ENCODE measurements at places on chromosomes 16 and 17.
A peak's percentile ranks its signal among the peaks of the same experiment; 100 is the strongest.

- DNase-seq = no peak
Observed at GRCh38 chr17:39800540-39800939, 62.8 kb downstream of the GRB7 start.

DNA sequence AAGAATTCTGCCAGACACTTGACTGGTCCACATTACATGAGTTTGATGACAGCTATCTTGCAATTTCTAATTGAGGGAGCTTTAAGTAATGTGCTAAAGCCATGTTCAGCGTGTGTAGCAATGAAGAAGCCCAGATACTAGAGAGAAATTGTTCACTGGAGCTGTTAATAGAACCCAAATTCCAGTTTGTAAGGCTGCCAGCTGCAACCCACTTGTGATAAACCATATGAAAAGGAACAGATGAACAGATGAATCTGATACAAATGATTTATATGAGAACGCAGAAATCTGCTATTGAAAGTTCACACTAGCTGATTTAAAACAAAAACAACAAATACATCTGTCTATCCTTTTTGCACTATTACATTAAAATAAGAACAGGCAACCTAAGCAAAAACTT, 6.2 kb downstream of the NACA2 start:
- DNase-seq = no peak

DNA sequence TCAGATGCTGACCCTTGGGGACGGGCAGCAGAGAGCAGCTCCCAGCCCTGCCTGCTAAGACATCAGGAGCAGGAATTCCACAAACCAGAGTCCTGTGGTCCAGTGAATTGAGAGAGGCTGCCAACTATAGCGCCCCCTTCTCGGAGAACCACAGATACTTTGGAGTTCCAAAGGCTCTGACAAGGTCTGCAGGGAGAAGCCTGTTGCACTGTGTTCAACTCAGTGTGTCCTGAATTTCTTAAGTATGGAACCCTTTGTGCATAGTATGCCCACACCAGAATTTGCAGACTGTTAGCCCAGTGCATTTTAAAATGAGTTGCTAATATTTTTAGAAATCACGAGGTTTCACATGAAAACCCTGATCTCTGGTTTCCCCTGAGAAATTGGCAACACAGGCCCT, 223.4 kb downstream of the KATNIP start:
- no peak for DNase-seq

- DNase-seq = no peak
Observed at GRCh38 chr17:27669850-27670249, 38.9 kb downstream of the LGALS9 start.

GRCh38 chr16:48143812-48144368, 11.9 kb downstream of the ABCC12 start:
- no peak for DNase-seq

- DNase-seq = no peak
Observed at GRCh38 chr17:2366747-2367494, 29.6 kb downstream of the SGSM2 start.

DNA sequence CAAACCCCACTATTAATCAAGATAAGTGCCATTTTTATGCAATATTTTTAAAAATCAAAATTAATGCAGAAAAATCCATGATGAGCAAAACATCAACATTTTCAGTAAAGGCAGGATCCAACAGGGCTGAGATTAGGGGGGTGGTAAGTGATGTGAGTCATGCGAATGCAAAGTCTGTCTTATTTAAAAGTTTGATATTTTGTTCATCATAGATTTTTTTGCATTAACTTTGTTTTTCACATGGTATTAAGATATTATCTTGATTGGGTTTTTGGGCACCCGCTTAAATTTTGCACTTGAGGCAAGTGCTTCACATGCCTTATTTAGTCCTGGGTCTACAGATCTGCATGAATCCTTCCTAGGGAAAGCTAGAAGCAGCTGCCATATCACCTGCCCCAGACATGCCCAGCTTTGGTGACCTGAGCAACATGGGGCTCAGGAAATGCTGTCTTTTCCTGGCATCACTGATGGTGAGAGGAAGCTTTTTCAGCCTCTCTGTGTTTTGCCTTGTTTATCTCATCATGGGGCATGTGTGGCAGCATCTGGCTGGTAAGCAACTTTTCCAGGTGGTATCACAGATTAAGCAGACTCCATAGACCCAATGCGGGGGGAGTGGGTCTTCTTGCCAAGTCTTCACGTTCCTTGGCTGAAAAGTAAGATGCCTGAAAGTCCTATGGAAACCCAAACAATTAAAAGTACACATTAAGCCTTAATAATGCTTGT, 57.6 kb upstream of the NFAT5 start:
- no peak for DNase-seq

DNA sequence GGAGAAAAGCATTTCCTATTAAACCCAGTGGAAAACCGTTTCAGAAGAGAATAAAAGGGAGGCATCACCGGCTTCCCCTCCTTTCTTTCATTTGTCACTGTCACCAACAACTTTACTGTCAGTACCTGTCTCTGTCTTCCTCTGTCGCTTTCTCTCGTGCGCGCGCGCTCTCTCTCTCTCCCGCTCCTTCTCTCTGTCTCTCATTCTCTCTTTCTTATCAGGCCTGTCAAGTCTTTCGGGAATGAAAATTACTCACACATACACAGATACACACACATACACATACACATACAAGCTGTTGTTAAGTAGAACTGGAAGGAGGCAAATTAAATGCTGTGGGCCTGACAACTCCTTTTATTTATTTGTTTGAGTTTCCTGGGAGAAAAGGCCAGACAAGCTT, 17.6 kb downstream of the MYOCD start:
- no peak for DNase-seq

DNA sequence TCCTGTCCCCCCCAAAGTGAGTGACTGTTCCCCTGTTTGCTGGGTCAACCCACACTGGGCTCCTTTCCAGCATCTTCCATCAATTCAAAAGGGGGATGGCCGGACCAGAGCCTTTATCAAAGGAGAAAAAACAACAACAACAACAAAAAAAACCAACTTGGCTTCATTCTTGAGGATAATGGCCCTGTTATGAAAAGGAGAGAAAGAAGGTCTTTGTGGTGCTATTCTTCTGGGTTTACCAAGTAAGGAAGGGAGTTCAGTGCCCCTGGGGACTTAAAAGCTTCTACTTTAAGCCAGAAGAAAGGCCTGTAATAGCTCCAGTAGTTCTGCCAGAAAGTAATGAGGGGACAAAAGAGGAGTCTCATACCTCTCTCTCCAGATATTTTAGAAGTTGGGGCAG, 71.5 kb downstream of the RGS9 start:
- peak; percentile 91 for DNase-seq

DNA sequence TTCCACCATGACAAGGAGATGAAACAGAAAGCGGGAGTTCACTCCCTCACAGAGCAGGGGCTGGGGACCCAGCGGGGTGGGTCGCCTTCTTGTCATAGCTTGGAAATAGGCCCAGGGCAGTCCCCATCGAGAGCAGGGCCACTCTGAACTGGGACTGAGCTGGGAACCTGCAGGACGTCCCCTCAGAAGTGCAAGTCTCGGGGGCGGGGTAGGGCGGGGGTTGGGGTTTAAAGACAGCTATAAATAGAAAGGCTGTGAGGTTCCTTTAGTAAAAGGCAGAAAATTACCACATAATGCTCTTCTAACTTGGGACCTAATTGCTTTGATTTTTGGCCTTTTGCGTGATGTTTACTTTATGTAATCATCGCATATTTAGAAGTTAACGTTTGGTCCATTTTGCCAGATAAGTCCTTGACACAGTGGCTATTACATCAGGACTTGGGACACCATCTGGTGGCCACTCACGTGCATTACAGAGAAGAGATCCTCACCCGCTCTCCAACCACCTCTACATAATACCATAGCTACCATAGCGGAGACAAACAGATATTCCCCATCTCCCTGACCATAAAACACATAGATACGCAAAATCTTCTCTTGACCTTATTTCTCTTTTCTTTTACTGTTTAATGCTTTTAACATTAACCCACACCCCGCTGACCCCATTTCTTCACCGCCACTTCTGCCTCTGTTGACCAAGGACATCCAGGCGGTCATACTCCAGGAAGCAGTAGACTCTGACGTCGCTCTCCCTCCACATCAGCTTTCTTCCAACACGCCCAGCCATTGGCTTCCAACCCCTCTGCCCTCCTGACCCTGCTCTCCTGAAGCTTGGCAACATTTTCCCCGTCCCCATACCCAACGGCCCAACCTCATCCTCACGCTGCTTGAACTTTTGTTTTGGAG, 27.5 kb upstream of the PIK3R6 start:
- DNase-seq = peak; percentile 96

- DNase-seq = no peak
Observed at GRCh38 chr16:82832821-82833220, 206.1 kb downstream of the CDH13 start.

DNA sequence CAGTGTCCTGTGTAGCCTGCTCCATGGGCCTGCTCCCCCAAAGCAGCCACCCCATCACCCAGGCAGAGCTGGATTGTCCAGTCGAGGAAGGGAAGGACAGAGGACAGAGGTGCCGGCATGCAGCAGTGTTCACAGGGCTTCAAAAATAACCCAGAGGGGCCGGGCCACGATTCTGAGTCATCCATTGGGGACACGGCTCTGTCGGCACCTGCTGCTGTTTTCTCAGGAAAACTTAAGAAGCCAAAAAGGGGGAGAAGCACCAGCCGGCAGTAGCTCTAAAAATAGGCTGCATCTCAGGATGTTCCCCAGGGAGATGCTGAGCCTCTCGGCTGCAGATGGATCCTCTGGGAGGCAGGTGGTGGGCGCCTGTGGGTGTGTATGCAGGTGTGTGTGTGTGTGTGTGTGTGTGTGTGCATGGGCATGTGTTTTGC, 1.6 kb downstream of the CA7 start:
- DNase-seq = no peak

GRCh38 chr17:82396601-82397435, 21.3 kb upstream of the HEXD start:
- no peak for DNase-seq

DNA sequence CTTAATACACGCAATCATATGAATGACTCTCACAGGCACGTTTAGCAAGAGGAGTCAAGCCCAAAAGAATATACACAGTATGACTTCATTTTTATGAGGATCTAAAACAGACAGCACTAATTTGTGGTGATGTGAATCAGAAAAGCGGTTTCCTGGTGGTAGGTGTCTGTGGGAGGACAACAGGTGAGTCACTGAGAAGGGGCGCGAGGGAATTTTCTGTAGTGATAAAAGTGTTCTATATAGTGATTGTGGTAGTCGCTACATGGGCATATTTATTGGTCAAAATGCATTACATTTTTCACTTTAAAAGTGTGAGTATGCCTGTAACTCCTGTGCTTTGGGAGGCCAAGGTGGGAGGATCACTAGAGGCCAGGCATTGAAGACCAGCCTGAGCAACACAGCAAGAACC, 7.6 kb upstream of the TNRC6A start:
- no peak for DNase-seq

DNA sequence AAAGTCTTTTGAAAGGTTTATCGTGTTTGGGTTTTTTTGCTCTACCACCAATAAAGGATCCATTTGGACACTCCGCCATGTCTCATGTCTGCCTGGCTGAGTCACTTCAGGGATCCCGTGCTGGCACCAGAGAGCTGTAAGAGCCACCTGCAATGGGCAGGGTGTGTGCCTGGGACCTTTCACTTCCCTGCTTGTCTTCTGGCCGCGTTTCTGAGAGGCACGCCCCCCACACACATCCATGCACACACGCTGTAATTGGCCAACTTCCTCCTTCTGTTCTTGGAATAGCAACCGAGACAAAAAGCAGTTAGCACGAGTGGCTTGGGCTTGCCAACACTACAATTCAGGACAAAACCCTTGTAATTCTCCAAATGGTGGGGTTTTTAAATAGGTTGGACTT, 9.8 kb upstream of the SOST start:
- DNase-seq = no peak

- peak; percentile 53 for DNase-seq
Observed at GRCh38 chr16:83689385-83689831, 118.4 kb upstream of the HSBP1 start.

DNA sequence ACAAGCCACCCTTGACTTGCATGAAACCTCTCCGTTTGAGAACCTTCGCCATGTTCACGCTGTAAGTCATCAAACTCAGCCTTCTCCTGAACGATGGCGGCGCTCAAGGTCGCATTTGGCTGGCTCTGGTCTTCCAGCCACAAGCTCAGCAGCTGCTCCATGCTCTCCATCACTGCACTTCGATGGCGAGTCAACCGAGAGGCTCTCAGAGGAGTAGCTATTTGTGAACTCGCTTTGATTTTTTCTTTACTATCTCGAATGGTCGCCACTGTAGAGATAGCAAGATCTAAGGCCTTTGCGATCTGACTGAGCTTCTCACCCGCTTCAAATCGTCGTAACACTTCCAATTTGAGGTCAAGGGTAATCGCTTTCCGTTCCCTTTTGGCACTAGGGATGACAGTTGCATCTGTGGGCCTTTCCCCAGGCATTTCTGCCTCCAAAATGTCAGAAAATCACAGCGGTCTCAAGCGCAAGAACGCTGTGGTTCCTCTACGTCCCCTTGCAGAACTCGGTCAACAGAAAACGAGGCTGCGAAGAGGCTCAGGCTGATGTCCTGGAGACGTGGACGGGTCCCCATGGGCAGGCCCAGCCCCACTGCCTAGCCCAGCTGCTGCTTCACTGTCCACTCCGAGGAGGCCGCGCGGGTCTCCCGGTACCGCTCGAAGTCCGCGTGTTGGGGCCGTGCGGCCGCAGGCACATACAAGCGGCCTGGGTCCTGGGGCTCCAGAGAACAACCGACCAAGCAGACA, 23.1 kb downstream of the DEF8 start:
- no peak for DNase-seq

GRCh38 chr17:37608351-37609169, 658 bp downstream of the SYNRG start:
- no peak for DNase-seq

DNA sequence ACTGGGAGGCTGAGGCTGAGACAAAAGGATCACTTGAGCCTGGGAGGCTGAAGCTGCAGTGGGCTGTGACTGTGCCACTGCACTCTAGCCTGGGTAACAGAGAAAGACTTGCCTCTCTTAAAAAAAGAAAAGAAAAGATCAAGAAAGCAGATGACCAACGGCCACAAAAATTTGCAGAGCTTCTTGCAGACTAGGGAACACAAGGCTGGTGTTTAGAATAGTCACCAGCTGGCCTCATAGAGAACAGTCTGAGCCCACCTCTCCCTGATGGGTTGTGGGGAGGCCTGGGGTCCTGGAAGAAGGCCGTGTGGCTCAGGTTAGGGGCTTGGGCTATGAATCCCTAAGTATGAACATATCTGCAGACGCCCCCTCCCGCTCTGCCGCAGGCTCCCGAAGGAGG, 73.7 kb upstream of the MED9 start:
- DNase-seq = no peak

- DNase-seq = no peak
Observed at GRCh38 chr16:57798953-57799599, 3.2 kb downstream of the KIFC3 start.

GRCh38 chr17:81958633-81959342, 2.2 kb downstream of the NOTUM start:
- DNase-seq = no peak

- peak; percentile 51 for DNase-seq
Observed at GRCh38 chr17:43515656-43516055, 30.5 kb downstream of the ETV4 start.

DNA sequence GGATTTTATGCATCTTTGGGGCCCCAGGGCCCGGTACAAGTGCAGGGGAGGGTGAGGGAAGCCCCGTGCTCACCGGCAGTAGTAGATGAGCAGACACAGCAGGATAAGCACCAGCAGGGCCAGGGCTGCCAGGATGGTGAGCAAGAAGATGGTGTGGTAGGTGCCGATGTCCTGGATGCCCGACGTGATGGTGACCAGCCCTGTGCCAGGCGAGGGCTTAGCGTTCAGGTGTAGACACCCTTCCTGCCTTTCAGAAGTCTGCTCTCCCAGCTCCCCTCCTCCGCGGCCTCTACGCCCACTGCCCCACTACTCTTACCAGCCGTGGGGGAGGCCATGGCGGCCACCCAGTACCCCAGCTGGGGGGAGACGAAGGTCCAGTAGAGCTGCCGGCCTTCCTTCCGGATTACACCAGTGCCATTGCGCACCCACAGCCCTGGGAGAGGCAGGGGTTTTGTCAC, 8.0 kb downstream of the FAM171A2 start:
- DNase-seq = no peak

All from COLO829 (cell line).